Activated CD4-positive, alpha-beta T cell treated with anti-CD3 and anti-CD28 coated beads, Interleukin-2, amount 50 U/mL, for 48 hours (primary cell): ENCODE measurements at places on chromosomes 11 and 22.

GRCh38 chr22:19970479-19971275 lies 29.1 kb upstream of the TXNRD2 start:
- peak; percentile 83 for DNase-seq

DNA sequence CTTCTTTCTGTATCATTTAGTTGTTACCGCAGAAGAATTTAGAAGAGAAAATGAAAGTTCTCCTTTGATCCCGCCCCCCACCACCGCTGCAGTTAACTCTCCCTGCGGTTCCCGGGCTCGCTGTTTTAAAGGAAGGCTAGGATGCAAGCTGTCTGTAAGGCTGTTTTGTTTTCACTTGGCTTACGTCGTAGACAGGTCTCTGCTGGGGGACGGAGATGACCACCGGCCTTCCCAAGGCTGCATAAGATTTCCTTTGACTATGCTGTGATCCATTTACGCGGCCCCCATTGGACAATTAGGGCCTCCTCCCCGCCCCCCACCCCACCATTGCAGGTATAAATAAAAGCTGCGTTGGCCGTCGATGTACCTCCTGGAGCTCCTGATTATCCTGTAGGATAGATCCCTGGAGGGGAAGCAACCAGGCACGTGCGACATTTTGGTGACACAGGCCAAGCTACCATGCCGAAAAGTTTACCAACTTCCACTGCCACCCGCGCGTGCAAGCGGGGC lies 1.4 kb upstream of the CPT1A start:
- DNase-seq, result peak; percentile 70

DNA sequence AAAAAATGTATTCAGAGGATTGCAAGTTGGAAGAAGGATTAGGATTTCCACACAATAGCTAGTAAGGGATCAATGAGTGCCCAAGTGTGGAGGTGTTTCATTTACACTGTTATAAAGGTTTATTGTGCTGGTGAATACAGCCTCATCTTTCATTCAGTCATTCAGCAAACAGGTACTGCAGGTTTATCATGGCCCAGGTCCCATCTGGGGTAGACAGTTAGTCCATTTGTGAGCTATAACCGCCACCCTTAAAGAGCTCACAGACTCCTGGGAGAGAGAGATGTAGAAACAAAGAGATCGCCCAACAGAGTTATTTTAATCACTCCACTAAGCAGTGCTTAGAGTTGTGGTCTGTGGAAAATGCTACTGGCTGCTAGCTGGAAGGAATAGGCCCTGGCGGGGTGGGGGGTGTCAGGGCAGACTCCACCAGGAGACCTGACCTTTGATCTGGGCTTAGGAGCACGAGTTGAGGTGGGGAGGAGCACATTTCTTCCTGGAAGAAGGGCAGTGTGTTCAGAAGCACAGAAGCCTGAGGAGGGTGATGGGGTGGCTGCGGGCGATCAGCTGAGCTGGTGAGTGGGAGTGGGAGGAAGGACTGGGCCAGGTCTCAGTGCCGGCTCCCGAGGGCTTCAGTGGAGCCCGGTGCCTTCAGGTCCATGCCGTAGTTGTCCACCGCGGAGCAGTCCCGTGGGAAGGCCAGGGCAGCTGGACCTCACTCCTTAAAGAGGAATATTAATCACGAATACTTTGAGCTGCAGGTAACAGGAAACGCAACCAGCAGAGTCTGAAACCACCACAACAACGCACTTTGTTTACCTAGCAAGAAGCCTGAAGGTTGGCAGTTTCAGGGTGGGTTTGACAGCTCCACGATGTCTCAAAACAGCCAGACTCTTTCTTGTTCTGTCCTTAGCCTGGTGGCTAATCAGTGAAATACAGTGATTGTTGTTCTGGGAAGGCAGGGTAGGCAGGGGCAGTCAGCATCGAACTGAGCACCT lies 11.2 kb downstream of the TOM1 start:
- no peak for DNase-seq

DNA sequence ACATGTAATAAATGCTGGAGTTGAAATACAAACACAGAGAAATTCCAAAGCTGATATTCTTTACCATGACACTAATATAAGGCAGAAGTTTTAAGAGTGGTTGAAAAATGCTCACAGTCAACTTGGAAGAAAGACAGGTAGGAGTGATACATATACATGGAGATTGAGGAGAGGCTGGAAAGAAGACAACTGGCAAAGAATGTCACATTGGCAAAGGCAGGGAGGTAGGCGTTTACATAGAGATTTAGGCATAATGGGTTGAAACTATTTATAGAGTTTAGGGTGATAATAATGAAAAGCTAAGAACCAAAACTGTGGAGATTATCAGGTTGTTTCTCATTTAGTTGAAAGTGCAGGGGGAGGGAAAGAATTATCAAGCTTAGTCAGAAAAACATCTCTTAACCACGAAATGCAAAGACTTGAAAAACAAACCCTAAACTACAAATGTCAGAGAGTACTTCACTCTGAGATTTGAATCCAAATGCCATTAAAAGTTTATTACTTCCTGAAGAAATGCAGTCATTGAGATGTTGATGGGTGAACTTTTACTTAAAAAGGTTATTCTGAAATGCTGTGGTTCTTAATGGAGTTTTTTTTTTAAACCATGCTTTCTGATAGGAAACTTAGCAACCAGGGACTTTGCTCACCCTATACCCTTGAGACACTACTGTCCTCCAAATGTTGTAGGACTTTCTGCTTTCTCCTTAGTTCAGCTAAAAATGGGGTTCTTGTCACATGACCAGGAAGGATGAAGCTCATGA lies 138.4 kb upstream of the CCDC90B start:
- no peak for DNase-seq

DNA sequence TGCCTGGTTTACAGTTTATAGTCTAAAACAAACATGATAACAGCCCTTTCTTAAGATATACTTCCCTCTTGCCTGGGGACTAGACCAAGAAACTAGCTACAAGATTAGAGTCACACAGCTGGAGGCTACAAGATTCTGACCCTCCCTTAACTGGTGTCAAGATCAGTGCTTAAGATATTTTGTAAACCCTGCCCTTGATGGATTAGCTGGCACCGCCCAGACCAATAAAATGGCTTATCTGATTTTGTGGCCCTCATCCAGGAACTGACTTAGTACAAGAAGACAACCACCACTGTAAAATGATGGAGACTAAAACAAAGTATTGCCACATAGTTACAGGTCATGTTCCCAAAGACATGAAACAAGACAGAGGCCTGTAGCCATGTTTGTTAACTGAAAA lies 53.4 kb downstream of the FAM181B start:
- no peak for DNase-seq

DNA sequence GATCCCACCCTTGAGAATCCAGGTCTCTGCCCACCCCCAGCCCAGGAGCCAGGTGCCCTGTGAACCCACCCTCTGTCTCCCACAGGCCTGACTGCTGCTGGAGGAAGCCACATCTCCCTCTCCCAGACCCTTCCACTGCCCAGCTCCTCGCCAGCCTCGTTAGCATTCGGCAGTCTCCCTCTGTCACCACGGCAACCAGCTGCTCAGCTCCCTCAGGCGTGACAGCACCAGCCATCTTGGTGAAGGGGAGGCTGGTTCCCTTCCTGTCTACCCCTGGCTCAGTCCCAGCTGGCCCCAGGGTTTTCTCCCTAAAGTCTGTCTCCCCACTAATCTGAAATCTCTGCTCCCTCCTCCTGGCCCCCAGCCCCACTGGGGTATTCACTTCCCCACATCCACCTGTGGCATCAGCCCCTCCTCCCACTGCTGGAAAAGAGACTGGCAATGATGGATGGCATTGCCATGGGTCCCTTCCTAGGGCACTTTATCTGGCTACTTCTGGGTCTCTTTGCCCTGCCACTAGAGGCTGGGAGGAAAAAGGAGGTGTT lies 28.1 kb downstream of the NRXN2 start:
- no peak for DNase-seq

GRCh38 chr22:37213218-37213855 lies 1.1 kb upstream of the SSTR3 start:
- DNase-seq, result no peak

DNA sequence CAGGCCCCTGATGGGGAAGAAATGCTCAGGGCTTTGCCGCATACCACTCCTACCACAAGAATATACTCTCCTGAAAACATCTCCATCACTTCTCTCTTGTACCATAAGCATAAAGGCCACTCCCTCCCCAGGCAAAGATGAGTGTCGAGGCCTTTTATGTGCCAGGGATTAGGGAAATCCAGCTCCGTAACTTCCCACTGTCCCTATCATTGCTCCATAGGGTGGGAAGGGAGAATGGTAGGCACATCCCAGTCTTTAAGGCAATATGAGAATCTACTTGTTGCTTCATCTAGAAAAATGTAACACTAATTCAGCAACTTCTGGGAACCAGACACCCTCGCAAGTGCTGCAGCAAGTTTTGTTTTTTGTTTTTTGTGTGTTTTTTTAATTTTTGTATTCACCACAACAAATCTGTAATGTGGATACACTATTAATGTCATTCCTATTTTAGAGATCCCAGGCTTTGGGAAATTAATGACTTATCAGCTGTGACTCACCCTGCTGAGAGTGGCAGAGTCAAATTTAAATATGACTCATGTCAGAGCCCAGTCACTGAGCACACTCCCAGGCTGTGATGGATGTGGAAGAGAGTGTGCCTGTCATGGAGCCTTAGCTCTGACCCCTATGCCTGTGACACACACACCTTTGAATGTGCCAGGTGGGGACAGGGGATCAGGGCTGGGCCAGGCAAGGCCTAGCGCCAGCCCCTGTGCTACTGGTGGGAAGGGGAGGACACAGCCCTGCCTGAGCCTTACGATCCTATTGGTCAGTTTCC lies 23.4 kb downstream of the PANX1 start:
- peak; percentile 34 for DNase-seq

DNA sequence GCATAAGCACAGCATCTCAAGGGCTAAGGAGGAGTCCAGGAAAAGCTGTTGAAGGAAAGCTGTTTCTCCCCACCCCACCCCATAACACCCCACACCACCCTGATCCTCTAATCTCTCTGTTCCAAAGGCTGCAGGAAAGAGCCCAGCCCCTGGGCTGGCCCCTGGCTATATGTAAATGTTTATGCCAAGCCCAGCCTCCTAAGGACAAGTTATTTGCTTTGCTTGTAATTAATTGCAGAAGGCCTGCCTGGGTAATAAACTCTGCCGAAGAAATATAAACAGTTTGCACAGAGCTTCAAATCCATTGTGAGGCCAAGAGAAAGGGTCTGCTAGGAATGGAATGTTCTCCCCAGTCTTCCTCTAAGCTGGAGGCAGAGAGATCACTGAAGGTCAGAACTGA lies 21.2 kb downstream of the ARRB1 start:
- no peak for DNase-seq

DNA sequence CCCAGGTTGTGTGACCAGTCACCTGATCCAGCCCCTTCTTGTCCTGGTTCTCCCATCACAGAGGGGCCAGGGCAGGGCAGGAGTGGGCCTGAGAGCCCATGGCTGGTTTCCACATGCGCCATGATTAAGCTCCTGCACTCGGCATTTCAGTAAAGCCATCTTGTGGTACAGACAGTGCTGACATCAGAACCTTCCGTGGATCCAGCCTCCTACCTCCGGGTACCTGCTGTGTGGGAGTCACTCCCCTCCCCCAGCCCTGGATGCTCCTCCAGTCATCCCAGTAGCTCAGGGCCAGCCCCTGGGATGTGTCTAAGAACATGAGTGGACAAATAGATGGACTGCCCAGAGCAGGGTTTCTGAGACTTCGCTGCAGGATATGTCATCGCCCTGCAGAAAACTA lies 22.1 kb upstream of the MGAT3 start:
- no peak for DNase-seq

- DNase-seq, result no peak
Measured at GRCh38 chr22:24410110-24410856, 17.1 kb upstream of the ADORA2A start.

DNA sequence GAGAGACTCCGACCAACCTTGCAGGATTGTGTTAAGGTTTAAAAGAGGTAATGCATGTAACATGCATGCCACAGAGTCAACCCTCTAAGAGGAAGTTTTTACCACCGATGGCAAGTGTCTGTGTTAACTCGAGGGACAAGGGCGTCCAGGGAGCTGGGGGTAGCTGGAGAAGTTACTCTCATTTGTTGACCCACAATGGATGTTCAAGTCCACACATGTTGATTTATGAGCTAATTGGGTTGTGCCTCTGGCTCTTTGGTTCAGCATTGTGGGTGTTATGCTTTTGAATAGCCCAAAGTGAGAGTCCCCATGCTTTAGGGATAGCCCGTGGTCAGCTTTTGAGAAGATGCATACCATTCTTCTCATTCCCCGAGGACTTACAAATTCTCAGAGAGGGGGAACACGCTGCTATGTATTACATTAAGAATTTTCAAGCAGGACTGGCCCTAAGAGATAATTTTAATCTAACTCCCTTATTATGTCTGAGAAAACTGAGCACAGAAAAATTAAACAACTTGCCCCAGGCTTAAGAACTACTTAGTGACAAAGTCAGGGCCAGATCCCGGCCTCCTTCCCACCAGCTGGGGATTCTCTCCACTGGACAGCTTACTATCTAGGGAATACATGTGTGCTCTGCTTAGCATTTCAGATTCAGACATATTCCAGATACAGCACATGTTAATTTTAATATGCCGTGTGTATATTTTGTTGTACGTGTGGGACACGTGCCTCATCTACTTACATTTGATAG lies 5.2 kb upstream of the PLET1 start:
- DNase-seq, result no peak

- DNase-seq, result peak; percentile 76
Measured at GRCh38 chr11:117907276-117908108, 21.7 kb downstream of the TMPRSS13 start.

- peak; percentile 42 for DNase-seq
Measured at GRCh38 chr11:128469220-128469619, 118.1 kb downstream of the ETS1 start.

- no peak for DNase-seq
Measured at GRCh38 chr11:3154001-3154599, 11.0 kb downstream of the OSBPL5 start.

- DNase-seq, result peak; percentile 96
Measured at GRCh38 chr22:18077639-18078328, at the start of gene PEX26. Gene PEX26 (plus strand): TSS chr22:18077990. CDS start chr22:18078377, 387 bp downstream.

DNA sequence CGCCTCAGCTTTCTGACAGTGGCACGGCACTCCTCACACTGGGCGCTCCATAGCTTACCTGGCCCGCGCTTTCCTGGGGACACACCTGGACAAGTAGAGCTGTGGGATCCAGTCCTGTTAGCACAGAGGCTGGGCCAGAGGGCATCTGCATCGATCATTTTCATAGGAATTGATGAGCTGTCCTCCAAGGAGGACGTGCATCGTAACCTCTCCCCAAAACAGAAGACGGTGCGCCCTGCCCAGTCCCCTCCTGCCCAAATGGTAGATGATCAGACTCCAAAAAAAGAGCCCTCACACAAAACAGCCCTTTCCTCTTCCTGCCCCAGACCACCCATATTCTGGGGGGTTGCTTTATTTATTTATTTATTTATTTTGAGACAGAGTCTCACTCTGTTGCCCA lies 161.2 kb downstream of the CTTN start:
- DNase-seq, result no peak
